NCI-H460 (cell line): ENCODE measurements at places on chromosomes 3 and 15. TPM values are rescaled to one million over a fixed set of nuclear protein-coding genes. Genes with fewer than 3 reads are reported as not detected.

DNA sequence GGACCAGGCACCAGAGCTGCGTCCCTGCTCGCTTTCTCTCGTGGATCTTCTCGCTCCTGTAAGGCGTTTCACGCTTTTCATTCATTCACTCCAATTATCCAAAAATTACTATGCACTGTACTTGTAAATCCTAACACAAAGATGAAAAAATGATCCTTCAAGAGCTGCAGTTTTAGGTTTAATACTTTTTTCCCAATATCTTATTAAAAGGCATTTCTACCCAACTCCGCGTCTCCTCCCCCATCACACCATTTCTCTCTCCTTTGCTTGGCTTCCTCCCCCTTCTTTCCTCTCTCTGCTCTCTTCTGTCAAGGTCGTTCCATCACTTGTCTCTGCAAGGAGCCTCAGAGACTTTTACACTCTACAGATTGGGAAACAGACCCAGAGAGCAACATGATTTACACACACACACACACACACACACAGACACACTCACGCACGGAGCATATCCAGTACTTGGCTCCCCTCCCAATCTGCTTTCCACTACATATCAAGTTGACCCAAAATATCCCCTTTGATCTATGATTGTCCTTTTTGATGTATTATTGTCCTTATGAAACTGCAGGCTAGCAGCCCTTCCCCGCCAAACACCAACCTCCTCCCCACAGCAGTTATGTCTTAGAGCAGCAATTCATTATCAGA is 479 bp upstream of the CLDN1 start:
- no peak for DNase-seq

- DNase-seq, result no peak
Observed at GRCh38 chr15:93820566-93820965, 410.8 kb upstream of the MCTP2 start.

DNA sequence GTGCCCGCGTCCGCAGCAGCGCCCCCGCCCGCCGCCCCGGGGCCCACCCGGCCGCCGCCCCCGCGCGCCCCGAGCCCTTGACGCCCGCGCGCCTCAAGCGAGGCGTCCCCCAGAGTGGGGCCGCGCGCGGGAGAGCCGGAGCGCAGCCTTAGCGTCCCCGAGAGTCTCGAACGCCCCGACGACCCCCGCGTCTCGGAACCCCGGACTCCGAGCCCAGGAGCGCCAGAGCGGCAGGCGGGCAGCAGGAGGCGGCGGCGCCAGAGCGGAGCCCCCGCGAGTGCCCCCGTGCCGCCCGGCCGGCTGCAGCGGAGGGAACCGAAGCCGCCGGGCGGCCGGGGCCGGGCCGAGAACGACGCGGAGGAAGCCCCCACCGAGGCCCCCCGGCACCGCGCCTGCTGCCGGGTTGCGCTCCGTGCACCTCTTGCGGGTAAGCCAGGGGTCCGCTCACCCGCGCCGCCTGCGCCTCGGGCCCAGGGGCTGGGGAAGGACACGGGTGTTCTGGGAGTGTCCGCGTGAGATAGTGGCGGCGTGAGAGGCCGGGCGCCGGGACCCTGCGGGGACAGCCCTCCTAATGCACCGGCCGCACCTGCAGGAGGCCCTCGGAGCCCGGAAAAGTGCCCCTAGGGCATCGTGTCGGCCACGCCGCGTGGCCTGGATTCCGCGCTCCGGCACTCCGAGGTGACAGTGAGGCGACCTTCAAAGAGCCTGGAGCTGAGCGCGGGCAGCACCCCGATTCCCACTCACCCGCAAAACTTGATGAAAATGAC is 52.0 kb upstream of the ULK4 start:
- DNase-seq, result no peak

DNA sequence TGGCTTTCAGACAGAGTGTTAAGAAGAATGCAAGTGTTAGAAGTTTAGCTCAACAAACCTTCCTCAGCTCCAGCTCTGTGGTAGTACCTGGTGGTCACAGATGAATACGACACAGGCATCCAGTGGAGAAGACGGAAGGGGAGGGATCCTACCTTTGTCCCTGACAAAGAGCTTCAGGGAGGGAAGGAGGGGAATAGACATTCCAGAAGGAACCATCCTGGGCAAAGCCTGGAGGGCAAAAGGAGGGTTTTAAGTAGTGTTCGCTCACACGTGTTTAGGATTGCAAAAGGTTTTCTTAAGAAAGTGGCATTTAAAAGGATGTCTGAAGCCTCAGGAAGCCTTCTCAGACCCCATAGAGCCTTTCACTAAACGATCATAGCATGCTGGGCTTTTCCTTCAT is 2.8 kb downstream of the CHCHD4 start:
- no peak for DNase-seq

DNA sequence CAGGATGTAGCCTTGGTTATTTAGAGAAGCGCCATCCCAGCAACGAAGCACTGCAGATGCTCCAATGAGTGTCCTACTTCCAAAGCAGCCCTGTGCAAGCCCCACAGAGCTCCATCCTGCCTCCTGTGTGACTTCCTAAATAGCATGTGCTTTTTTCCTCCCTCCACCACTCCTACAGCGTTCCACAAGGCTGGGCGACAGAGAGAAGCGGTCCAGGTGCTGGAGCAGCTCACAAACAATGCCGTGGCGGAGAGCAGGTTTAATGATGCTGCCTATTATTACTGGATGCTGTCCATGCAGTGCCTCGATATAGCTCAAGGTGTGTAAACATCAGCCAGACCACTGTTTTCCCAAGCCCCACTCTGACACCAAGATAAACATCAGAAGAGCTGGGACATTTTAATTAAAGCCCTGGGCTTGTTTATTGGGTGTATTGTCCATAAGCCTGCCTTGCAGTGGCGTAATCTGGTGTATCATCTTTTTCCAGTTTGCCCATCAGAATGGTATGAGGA is 22.2 kb upstream of the RHO start:
- no peak for DNase-seq

GRCh38 chr3:49030321-49030720 is 1.1 kb upstream of the IMPDH2 start:
- no peak for DNase-seq

DNA sequence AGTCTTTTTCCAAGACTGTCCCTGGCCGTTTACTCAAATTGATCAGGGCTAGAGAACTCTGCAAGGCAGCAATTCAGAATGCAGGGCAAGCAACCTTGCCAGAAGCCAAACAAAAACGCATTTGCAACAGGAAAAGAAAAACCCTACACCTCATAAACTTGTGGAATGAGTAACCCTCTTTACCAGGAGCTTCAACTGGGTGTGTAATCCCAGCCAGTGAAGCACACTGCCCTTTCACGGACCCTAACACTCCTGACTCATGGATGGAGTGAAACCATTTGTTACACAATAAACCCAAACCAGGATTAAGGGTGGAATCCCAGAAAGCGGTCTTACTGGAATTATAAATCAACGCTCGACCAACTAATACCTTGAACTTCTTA is 14.8 kb upstream of the LDHAL6B start:
- no peak for DNase-seq

- DNase-seq, result no peak
Observed at GRCh38 chr3:170010498-170010897, 27.3 kb upstream of the GPR160 start.

DNA sequence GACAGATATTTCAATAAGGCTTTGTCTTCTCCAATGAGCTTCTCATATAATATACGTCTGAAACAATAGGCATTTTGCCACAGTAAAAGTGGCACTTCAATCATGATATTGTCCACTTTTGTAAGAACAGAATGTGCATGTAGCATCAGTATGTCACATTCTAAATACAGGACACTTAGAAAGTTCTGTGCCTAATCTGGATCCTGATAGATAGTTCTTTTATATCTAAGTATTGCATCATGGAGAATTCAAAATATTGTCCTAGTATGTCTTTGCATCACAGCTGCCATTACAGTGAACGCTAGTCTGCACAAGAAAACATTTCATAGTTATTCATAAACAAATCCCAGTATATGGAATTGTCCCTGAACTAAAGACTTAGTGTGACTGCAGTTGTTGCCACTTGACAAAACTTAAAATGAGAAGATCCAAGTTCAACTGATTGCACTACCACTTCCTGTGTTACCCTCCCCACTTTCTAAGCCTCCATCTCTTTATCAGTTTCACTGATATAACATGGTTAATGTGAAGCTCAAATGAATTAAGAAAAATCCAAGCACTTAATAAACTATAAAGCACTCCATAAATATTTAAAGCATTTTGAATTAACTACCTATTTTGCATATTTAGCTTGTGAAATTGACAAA is 19.6 kb downstream of the LRRFIP2 start:
- no peak for DNase-seq

DNA sequence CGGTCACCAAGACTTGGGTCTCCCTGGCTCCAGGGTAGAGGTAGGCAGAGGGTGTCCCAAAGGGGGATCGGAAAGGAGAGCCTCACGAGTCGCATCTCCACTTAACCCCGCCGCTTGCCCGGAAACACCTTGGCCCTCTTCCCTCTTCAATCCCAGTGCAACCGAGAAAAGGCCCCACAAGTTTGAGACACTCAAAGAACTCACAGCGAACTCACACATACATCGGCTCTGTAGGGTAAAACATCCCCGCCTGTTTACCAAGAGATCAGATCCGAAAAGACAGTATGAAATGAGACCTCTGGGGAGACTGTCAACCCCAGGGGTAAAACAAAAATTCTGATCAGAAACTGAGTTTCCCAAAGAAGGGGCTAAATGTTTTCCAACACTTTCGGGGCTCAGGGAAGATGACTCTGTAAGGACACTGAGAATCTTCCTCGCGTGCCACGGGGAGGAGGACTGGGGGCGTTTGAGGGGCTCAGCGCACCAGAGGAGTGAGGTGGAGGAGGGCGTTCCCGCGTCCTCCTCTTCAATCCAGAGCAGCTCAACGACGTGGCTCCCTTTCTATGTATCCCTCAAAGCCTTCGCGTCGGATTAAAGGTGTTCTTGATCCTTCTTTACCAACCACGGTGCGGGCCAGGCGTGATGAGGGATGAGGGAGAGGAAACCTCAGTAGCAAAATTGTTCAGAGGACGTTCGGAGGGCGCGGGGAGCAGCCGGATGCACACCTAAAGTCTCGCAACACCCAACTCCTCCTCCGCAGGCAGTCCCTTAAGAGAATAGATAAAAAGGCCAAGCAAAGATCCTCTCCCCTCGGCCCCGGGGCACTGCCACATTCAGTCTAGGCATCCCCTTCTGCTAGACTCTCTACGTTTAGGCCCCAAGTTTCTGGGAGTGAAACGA is 3.7 kb downstream of the WNT5A start:
- DNase-seq, result no peak

GRCh38 chr15:29522373-29523276 is 253.0 kb upstream of the NSMCE3 start:
- DNase-seq, result no peak

- DNase-seq, result peak; percentile 5
Observed at GRCh38 chr3:65342084-65342683, 654.4 kb upstream of the ADAMTS9 start.

Gene ITGB5
- total RNA-seq, result 124 and 127 TPM in 2 replicates

Gene DAZL
- 1.8 TPM in 2 replicates for total RNA-seq

Gene IFT122
- 4.0 and 7.0 TPM in 2 replicates for total RNA-seq

Gene SERPINI1
- 1.1 and 1.5 TPM in 2 replicates for total RNA-seq

Gene FGF12
- total RNA-seq, result 1.5 TPM in 2 replicates

Gene SATB1
- 0.89 and 2.3 TPM in 2 replicates for total RNA-seq
